ENCODE measurements at places on chromosomes 5 and 9. TPM values are rescaled to one million over a fixed set of nuclear protein-coding genes. Genes with fewer than 3 reads are reported as not detected.

GRCh38 chr9:70902171-70902570 is 219.2 kb downstream of the TRPM3 start:
- no peak for DNase-seq

DNA sequence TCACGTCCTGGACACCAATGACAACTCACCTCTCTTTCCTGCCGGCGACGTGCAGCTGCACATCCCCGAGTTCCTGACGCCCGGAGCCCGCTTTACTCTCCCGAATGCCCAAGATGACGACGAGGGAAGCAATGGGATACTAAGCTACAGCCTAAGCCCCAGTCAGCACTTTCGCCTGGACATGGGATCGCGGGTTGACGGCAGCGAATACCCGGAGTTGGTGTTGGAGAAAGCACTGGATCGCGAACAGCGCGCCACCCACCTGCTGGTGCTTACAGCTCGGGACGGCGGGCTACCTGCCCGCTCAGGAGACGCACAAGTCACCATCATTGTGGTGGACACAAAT is 1.1 kb downstream of the PCDHAC1 start:
- no peak for DNase-seq

DNA sequence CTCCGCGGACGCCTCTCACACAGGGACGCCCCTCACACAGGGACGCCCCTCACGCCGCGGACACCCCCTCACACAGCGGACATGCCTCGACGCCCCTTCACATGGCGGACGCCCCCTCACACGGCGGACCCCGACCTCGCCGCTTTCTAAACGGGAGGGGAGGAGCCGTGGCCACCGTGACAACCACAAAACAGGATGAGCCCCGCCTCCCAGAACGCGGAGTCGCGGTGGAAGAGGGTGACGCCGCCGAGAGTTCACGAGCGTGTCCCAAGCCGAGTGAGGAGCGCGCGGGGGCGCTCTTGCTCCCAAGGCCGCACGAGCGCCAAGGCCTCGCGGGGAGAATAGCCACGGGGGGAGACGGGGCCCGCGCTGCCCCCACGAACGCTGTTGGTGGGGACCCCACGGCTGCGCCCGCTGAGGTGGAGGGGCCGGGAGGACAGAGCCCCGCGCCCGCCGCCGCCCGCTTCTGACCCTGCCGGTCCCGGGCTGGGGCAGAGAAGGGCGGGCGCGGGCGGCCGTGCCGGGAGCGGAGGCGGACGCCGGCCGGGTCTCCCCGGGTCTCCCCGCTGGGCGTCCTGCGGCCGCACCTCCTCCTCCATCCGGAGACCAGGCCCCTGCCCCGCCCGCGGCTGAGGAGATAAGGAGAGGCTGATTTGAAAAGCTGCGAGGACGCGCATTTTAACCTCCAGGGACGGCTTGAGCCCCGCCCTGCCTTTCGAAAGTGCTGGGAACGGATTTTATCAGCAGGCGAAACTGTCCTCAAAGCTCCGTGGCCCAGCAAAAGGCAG is 3.9 kb upstream of the NKD2 start:
- peak; percentile 46 for DNase-seq

- no peak for DNase-seq
Observed at GRCh38 chr5:73603998-73604397, 22.0 kb upstream of the ARHGEF28 start.

DNA sequence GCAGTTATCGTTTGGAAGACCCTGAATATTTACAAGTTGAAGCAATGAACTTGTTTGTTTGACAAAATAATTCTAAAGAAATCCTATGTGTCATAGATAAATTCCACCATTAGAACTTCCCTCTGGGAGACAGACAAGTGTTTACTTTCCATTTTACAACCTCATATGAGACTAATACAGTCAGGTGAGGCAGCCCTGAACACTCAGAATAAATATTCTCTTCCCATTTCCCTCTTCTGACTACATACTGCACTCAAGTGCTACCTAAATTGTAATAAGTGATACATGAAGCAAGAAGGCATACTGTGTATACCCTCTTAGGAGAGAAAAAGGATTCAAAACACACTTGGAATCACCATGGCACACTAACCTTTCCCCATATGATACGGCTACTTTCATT is 6.8 kb downstream of the RASEF start:
- no peak for DNase-seq

GRCh38 chr9:98801969-98802371 is 5.5 kb upstream of the GALNT12 start:
- no peak for DNase-seq

DNA sequence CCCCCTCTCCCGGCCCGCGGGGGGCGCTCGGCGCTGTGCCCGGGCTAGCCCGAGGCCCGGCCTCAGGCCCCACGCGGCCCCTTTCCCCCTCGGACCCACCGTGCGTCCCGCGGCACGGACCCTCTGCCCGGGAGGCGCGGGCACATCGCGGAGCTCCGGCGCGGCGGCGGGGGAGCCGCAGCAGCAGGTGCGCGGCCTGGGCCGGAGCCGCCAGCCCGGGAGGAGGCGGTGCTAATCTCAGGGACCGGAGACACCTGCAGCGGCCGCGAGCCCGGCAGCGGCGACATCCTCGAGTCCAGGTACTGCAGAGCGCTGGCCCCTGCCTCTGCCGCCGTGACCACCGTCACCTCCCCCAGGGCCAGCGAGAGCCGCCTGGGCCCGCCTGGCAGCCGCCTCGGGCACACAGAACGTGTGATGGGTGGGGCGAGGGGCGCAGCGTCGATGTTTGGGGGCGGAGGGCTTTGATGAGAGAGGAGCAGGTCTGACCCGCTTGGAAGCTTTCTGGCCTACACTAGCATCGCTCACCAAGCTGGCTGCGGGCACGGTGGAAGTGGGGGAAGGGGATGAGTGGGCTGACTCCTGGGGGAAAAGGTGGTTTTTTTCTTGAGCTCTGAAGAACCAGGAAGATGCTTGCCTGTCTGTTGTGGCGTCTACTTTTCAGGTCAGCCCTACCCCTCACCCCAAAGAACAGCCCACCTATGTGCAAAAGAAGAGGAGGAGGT is 524 bp downstream of the CYFIP2 start:
- DNase-seq, result peak; percentile 18

DNA sequence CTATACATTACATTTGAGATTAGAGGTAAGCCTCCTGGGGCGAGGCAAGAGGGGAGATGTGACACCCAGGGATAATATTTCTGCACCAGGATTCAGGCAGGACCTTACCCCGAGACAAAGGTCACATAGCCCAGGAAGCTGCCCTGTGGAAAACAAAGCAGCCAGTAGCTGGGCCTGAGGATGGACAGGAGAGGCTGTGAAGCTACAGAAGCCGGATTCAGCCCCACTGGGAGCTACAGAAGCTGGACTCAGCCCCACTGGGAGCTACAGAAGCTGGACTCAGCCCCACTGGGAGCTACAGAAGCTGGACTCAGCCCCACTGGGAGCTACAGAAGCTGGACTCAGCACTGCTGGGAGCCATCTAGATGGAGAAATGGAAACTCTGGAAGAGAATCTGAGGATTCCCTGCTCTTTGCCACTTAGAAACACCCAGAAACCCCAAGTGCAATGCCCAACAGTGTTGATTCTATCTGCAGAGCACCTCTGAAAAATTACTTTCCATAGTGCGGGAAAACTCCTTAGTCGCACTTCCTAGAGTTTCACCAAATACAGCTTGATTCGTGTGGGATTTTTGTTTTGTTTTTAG is 46.5 kb upstream of the ZFR start:
- no peak for DNase-seq

Gene CTXN3
- total RNA-seq, result not detected

Gene STING1
- total RNA-seq, result 160 TPM

GRCh38 chr9:2320114-2320513 is 301.5 kb upstream of the VLDLR start:
- DNase-seq, result no peak
